ENCODE measurements at places on chromosomes 5 and 9.

GRCh38 chr5:69414885-69415583 is at the start of gene MARVELD2:
Gene MARVELD2 (plus strand): TSS chr5:69415116. CDS start chr5:69419386, 4,270 bp downstream.
- DNase-seq: no peak

GRCh38 chr9:101736717-101737116 is 1.7 kb downstream of the GRIN3A start:
- DNase-seq: no peak

GRCh38 chr5:157890836-157891597 is 32.1 kb upstream of the CLINT1 start:
- DNase-seq: no peak

- no peak for DNase-seq
These were observed 15.9 kb downstream of the RLN2 start for GRCh38 chr9:5288591-5288990.

- no peak for DNase-seq
These were observed 118.1 kb upstream of the ERCC6L2 start for GRCh38 chr9:95757439-95757838.

- DNase-seq: no peak
These were observed 1941.6 kb upstream of the C9orf72 start for GRCh38 chr9:29514862-29515261.
